ENCODE measurements at places on chromosomes 2 and 18.

DNA sequence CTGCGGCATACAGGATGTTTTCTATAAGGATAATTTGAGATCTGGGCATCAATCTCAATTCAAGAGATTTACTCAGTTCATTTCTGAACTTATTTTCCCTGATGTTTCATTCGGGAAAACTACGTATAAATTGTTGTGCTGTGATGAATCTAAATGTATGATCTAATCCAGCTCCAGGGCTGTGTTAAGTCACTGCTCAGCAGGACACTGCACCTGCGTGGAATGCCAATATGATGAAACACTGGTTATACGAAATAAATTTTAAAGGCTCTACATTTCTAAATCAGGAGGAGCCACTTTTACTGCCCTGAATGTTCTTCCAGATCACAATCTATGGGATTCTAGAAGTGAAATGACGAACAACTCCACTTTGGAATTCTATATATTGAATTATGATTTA lies 259.0 kb downstream of the HNMT start:
- DNase-seq: no peak

GRCh38 chr2:239465017-239466001 lies 64.5 kb upstream of the HDAC4 start:
- peak; percentile 92 for DNase-seq

GRCh38 chr2:12549641-12550040 lies 167.1 kb upstream of the TRIB2 start:
- DNase-seq: no peak

- no peak for DNase-seq
Observed at GRCh38 chr2:95046371-95047112, 21.0 kb downstream of the MAL start.
